Activated CD4-positive, alpha-beta T cell treated with anti-CD3 and anti-CD28 coated beads, Interleukin-2, amount 50 U/mL, for 4 hours (primary cell): ENCODE measurements at places on chromosomes 6 and 20.

GRCh38 chr6:138230759-138231380 lies 12.6 kb upstream of the PBOV1 start:
- no peak for DNase-seq

DNA sequence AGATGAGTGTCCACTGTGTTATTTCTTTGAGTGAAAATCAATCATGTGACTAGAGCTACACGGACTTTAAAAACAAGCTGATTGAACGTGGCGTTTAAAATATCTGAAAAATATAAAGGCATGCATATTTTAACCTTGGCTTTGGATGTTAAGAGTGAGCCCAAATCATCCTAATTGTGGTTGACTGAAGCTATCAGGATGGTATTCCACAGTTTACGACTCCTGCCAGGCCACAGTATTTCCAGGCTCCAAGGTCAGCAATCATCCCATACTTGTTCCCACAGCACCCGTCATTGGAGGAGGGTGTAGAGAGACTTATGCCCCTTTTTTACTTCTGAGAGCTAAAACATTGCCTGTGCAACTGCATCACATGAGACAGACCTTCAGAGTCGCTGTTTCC lies 43.2 kb upstream of the TMX4 start:
- DNase-seq, result no peak

GRCh38 chr6:87870556-87870955 lies 168.5 kb upstream of the AKIRIN2 start:
- DNase-seq, result no peak

DNA sequence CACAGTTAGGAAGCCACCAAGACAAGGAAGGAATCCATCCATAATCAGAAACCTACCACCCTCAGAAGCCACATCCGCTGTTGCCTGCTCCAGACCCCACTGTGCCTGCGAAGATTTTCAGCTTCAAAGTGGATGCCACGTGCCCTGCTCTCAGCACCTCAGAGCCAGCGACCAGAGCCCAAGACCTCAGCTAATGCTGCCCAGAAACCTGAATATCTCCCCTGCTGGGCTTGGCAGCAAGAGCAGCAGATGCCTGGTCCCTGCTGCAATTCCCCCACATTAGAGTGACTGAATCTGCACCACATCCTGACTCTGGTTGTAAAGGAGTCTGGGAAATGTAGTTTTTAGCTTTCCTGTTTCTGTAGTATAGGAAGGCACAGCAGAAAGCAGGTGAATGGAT lies 10.7 kb upstream of the ULBP3 start:
- no peak for DNase-seq

DNA sequence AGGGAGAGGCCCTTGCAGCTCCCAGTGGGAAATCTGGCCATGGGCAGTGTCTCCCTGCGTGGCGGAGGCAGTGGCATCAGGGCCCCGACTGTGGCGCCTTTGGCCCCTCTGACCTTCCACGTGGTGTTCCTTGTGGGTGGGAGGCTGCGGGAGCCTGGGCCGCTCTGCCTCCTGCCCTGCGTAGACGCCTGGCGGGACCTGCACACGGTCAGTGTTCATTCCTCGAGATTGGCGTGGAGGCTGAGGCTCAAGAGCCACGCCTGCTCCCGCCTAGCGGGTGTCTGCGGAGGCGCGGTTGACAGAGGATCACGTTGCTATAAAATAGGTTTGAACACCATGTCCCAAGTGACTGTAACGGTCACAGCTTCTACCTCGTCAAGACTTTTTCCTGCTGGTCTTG lies 14.0 kb downstream of the COL9A3 start:
- DNase-seq, result no peak

DNA sequence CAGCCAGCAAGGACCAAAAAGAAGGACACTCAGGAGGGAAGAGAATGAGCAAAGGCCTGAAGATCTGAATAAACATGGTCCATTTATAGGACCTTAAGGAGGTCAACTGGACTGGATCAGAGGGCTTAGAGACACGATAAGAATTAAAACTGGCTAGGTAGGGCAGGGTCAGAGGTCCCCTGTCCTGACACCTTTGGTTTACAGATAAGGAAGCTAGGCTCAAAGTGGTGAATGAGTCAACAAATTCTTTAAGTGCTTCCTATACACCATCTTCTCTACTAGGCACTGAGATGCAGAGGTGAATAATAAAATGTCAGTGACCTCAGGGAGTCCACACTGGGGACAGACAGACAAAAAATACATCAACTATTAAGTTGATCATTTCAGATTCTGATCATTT lies 70.3 kb downstream of the HIVEP2 start:
- DNase-seq, result no peak

- DNase-seq, result no peak
These were observed 21.1 kb upstream of the TAGAP start for GRCh38 chr6:159065759-159066329.
